NCI-H1417 (cell line): ENCODE measurements at places on chromosomes 4 and X.
A peak's percentile ranks its signal among the peaks of the same experiment; 100 is the strongest.

- DNase-seq = peak; percentile 13
Observed at GRCh38 chrX:78555401-78555980, 103.6 kb downstream of the RTL3 start.

DNA sequence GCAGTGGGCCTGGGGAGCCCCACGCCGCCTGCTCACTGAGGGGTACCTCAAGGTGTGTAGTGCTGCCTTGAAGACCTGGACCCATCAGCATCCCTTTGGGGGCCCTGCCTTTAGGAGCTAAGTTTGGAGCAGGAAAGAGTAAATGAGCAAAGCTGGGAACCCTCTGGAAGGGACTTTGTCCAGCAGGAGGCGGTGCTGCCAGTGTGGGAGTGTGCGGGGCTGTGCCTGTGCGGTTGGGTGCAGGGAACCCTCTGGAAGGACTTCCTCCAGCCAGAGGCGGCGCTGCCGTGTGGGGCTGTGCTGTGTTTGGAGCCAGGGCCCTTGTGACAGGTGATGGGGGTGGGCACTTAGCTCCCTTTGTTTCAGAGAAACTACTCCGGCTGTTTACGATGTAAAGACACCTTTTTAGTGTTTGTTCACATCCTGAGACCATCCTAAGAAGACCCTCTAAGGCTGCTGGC is 25.8 kb downstream of the RGS12 start:
- no peak for DNase-seq

DNA sequence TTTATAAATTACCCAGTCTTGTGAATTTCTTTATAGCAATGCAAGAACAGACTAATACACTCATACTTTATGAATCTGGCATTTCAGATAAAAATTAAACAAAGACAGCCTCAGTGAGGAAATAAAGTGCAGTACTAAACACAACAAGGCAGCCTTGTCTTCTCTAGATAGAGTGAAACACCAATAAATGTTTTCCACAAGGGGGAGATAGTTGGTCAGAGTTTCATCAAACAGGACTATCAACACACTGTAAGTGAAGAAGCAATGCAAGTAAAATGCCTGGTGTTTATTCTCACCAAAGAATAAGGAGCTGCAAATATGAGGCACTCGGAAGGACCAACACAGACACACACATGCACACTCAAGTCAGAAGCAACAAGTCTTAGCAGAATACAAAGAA is 62.8 kb downstream of the FAM9B start:
- peak; percentile 63 for DNase-seq

- DNase-seq = no peak
Observed at GRCh38 chrX:123899701-123900100, 39.8 kb downstream of the XIAP start.

GRCh38 chr4:85127653-85128052 is 161.2 kb upstream of the WDFY3 start:
- no peak for DNase-seq

- no peak for DNase-seq
Observed at GRCh38 chrX:19554786-19555185, 39.5 kb upstream of the MAP3K15 start.

DNA sequence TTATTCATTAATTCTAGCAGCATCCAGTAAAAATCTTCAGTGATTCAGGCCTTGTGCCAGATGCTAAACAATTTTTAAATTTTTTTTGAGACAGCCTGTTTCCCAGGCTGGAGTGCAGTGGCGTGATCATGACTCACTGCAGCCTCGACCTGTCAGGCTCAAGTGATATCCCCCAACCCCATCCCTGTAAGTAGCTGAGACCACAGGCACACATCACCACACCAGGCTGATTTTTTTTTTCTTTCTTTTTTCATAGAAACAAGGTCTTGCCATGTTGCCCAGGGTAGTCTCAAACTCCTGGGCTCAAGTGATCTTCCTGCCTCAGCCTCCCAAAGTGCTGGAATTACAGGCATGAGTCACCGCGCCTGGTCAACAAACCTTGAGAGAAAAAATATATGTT is 705.5 kb downstream of the ARAP2 start:
- DNase-seq = no peak

GRCh38 chr4:144663834-144664475 is 18.0 kb downstream of the HHIP start:
- DNase-seq = no peak

DNA sequence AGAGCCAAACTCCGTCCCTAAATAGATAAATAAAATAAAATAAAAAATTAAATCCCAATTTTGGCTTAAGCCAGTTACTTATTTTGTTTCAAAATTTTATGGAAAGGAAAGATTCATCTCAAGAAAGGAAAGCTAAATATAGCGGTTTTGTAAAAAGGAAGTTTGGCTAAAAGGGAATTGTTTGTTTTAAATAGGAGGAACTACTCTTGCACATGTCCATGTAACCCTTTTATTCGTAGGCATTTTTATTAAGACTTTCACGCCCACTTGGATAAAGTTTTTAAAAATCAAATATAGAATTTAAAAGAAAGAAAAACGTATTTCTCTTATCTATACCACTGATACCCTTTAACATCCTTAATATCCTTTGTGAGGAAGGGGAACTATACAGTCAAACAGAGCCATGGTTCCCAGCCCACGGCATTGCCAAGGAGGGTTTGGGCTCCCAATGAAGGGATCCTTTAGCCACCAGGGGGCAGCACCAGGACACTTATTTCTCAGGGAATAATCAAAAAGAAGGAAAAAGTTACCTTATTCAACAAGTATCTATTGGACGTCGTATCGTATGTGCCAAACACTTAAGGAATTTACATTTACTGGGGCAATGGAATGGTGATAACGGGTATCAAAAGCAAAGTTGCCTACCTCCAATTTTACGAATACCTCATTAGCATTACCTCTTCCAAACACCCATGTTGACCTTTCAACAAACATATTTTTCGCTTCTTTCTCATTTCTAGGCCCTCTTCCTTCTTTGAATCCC is 27.7 kb downstream of the CDKN2AIP start:
- DNase-seq = peak; percentile 85

DNA sequence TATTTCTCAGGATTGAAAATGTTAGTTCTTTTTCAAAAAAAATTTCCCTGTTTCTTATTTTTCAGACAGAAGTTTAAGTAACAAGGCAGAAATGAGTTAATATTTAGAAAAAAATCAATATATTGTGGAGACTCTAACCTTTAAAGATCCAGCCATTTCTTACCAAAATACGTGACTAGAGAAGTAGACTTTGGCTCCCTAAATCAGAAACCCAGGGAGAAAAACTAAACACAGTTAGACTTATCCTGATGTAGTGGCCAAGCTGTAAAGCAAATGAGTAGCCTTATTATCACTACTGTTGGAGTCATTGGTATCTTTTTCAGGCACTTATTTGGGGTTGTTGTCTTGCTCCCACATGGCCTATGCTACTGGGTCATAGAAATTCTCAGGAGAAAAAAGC is 1556.4 kb upstream of the ADGRL3 start:
- no peak for DNase-seq

GRCh38 chr4:77197831-77198230 is 40.8 kb downstream of the CCNG2 start:
- DNase-seq = no peak

- no peak for DNase-seq
Observed at GRCh38 chr4:123104310-123105025, 182.1 kb upstream of the NUDT6 start.

DNA sequence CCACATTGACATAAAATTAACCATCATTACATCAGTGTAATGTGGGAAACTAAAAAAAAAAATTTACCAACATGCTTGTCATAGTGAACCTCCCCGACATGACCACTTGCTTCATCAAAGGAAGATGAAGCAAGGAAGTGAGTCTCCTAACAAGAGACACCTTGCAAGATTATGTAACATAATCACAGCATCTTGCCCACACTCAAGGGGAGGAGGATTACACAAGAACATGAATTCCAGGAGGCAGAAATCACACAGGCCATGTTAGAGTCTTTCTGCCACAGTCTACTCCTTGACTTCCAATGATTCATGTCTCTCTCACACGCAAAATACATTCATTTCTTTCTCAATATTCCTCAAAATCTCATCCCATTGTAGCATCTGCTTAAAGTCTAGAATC is 93.3 kb downstream of the AKAP4 start:
- DNase-seq = no peak

- no peak for DNase-seq
Observed at GRCh38 chr4:65287071-65287470, 383.2 kb downstream of the EPHA5 start.

DNA sequence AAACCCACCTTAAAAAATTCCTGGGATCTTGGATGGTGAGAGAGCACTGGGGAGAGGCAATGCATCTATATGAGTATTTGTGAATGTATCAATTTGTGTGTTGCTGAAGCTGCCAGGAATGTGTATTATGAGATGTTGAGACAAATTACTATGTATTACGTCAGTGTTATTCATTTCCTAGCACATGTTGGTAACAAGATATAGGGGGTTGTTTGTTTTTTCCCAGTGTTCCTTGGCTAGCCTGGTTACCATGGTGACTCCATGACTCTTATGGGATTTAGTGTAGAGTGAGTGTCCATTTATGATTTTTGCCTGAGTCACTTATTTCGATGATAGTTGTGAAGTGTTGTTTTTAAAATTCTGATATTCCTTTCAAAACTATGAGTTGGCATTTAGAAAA is 65.6 kb downstream of the RAB40A start:
- DNase-seq = no peak

GRCh38 chr4:87068583-87069021 is 133.8 kb downstream of the AFF1 start:
- DNase-seq = peak; percentile 92

- no peak for DNase-seq
Observed at GRCh38 chr4:37471971-37472370, 214.2 kb downstream of the RELL1 start.

DNA sequence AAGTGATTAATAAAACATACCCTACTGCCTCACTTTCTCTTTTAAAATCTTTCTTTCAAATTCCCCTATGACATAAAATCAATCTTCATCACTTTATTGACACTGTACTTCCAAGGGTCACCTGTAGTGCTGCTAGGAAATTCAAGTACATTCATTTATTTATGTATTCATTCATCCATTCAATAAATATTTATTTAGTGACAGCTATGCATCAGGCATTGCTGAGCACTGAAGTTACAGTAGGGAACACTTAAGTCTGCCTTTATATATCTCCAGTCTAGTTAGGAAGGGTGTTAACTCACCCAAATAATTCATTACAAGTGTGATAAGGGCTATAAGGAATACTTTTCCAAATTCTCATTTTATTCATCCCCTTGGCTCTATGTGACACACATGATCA is 2.3 kb downstream of the SYTL5 start:
- DNase-seq = peak; percentile 17

DNA sequence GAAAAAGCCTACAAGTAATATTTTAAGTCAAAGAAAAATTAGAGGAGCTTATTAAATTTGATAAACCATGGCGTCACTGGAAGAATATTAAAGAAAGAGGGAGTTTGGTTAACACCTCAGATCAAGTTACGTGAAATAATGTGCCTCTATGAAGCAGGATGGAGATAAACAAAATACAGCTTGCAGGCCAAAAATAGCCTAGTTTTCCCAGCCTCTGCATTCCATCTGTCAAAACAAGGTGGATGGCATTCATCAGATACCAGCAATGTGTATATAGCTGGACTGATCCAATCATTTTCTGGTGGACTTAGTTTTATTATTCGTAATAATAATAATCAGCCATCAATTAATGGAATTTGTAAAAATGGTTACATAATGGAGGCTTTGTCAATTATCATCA is 230.7 kb downstream of the NR3C2 start:
- DNase-seq = no peak

- DNase-seq = no peak
Observed at GRCh38 chr4:185840201-185840600, 28.2 kb upstream of the SORBS2 start.

DNA sequence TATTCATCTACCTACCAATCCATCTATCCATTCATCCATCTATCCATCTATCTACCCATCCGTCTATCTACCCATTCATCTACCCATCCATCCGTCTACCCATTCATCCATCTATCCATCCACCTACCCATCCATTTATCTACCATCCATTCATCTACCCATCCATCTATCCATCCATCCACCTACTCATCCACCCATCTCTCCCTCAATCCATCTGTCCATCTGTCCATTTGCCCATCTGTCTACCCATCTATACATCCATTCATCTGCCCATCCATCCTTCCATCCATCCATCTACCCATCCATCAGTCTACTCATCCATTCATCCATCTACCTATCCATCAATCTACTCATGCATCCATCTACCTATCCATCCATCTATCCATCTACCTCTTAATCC is 126.8 kb upstream of the PSAPL1 start:
- DNase-seq = no peak

DNA sequence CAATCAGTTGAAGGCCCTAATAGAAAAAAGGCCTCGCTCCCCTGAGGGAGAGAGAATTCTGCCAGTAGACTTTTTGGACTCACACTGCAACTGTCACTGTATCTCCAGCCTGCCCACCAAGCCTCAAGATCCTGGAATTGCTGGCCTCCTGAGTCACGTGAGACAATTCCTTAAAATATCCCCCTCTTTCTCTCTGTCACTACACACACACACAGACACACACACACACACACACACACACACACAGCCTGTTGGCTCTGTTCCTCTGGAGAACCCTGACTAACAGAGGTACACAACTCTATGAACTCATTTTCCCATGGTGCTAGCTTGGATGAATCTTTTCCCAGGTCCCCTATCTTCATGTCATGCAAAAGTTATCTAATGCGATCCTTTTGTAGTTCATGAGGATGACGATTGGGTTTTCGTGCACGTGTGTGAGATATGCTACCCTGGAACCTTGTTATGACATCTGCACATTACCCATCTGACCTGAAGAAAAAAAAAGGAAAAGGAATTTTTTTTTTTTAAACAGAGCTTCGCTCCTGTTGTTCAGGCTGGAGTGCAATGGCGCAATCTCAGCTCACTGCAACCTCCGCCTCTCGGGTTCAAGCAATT is 13.7 kb downstream of the CLRN2 start:
- no peak for DNase-seq

DNA sequence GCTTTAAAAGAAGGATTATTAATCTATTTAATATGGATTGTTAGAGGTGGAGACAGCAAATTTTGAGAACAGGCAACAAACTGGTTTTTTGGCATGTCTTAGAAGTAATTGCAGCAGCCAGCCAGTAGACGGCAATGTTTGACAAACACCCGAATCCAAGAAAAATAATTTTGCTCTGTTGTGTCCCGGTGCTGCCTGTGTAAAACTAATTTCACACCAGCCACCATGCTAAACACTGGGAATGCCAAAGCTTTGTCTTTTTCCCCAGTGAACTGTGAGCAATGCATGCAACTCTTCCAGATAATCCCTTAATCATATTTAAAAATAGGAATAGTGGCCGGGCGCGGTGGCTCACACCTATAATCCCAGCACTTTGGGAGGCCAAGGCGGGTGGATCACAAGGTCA is 25.9 kb downstream of the SMIM31 start:
- DNase-seq = peak; percentile 31
